ENCODE measurements at places on chromosomes 5 and 9.

DNA sequence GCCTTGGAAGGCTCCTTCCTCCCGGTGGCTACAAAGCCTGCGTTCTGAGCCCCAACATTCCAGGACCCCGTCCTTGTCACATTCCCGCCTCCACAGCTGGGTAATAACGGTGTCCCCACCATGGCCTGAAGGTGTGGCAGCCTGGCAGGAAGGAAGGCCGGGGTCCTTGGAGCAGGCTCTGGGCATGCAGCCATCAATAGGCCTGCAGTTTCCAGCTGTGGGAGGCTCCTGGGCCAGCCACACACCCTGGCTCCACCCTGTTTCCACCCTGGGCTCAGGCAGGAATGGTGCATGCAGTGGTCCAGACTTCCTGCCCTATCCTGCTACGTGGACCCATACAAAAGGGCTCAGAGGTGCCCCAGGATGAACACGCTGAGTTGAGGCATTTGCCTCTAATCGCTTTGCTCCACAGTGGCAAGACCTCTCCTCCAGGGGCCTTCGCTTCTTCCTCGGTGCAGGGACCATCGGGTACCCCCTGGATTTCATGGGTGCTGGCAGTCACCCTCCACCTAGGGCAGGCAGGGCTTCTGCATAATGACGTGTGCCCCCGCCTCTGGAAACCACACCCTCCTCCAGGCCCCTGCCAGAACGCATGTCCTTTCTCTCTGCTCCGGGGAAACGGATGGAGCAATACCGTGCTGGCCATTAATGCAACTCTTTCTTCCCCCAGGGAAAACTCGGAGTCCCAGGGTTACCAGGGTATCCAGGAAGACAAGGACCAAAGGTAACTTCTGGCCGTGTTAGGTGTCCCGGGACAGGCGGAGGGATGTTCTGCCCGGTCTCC is 95.1 kb upstream of the FCN2 start:
- DNase-seq, result no peak

- no peak for DNase-seq
Measured at GRCh38 chr5:8756498-8757084, 789.3 kb downstream of the SEMA5A start.

GRCh38 chr5:95380103-95380628 is 11.0 kb upstream of the FAM81B start:
- DNase-seq, result no peak

DNA sequence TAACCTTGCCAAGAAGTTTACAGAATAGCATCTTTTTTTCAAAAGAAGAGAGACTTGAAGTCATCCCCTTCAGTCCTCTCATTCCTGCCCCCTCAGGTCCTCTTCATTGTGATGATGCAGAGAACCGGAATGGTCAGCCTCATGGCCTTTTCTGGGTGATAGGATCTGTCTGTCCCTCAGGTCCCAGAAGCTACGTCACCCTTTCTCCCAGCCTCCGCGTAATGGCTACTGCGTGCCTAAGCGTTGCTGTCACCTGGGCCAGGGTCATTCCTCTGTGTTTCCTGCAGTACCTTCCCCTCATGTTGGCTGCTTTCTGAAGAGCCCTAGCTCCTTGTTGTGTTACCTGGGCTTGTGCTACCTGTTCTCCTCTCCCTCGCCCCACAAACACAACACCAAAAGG is 4.7 kb downstream of the PIK3R1 start:
- DNase-seq, result no peak

- no peak for DNase-seq
Measured at GRCh38 chr5:91307048-91307447, 76.1 kb downstream of the ARRDC3 start.

GRCh38 chr9:4642351-4642750 is 19.7 kb upstream of the PLPP6 start:
- DNase-seq, result no peak

DNA sequence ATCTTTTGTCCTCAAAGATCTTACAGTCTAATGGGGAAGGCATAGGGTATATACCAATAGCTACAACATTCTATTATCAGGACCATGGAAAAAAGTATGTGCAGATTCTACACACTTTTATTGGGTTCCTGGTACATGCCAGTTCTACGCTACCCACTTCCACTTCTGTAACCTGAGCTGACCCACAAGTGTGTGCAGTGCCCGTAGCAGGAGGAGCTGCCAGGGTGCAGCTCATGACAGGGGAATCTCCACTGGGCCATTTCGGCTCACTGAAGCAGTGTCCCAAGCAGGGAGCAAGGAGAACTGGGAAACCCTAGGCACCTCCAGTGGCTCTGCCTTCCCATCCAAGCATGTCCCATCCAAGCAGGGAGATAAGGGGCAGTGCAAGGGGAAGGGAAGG is 60.4 kb downstream of the FOXI1 start:
- no peak for DNase-seq

DNA sequence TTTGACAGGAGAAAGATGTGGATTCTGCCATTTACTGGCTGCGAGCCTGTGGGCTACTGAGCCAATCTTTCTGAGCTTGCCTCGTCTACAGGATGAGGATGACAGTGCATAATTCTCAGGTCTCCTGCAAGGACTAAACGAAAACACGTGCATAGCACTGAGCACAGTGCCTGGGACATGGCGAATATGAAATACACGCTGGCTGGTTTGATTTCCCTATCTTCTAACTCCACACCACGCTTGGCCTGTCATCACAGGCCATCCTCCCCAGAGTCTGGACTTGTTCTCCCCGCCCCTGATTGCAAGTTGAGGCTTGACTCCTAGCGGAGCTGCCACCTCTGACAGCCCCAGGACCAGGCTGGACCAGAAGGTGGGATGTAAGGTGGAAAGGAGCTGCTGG is 37.9 kb downstream of the ARPC5L start:
- DNase-seq, result no peak

DNA sequence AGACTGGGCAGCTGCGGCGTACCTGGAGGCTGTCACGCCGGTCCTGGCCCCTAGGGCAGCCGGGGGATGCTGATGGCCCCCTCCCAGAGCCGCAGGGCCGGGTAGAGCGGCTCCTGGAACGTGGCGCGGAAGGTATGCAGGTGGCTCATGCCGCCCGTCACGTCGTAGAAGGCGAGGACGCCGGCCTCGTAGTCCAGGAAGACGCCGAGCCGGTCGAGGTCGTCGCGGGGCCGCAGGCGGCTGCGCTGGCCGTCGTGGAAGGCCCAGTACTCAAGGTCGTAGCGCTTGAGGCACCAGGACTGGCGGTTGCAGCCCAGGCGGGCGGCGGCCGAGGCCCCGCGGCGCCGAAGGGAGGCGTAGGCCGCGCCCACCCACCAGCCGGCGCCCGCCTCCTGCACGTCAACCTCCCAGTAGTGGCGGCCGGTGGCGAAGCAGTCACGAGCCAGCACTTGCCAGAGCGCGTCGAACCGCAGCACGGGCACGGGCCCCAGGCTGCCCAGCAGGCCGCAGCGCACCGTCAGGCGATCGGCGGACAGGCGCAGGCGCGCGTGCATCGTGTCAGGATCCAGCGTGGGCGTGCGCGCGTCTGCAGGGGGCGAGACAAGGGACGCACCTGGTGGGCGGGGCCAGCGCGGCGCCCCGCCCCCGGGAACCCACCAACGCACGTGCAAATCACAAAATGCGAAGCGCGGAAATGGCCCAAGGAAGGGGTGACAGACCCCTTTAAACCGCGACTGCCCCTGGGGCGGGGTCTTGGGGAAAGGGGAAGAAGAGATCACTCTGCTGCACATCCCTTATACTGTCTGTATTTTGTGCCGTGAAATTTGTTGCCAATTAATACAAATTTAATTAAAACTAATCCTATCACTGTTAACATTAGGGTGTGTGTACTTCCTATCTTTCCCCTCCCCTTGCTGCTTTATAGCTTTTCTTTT is 31.2 kb downstream of the NANS start:
- peak; percentile 62 for DNase-seq

DNA sequence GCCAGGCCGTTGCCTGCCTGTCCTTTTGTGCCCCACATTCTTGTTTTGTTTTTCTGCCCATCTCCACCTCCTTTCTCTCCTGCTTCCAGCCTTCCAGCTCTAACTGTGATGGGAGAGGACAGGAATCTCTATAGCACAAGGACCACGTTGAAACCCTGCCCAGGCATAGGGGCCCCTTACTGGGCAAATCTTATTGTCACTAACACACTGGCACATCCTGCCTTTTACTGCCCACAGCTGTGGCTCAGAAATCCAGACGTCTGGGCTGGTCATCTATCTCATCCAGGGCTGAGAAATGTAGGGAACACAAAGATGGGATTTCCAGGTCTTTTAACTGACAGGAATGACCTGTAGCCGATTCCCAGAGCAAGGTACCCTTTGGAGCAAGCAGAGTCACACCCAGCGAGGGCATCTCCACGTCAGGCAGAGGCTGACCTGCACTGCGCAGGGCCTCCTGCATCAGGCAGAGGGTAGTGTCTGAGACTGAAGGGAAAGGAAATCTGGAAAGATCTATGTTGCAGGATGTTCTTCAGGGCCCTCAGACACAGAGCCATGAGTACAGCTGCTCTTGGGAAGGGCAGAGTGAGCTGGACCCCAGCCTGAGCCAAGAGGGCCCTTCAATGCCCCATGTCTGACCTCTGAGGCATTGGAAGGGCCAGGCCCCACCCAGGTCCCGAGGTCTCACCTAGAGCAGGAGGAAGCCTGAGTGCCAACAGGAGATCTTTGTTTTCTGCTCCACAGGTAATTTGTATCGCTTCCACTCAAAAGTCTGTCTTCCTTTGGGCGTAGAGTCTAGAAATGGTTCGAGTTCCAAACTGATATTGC is 278.8 kb downstream of the FSTL4 start:
- no peak for DNase-seq

DNA sequence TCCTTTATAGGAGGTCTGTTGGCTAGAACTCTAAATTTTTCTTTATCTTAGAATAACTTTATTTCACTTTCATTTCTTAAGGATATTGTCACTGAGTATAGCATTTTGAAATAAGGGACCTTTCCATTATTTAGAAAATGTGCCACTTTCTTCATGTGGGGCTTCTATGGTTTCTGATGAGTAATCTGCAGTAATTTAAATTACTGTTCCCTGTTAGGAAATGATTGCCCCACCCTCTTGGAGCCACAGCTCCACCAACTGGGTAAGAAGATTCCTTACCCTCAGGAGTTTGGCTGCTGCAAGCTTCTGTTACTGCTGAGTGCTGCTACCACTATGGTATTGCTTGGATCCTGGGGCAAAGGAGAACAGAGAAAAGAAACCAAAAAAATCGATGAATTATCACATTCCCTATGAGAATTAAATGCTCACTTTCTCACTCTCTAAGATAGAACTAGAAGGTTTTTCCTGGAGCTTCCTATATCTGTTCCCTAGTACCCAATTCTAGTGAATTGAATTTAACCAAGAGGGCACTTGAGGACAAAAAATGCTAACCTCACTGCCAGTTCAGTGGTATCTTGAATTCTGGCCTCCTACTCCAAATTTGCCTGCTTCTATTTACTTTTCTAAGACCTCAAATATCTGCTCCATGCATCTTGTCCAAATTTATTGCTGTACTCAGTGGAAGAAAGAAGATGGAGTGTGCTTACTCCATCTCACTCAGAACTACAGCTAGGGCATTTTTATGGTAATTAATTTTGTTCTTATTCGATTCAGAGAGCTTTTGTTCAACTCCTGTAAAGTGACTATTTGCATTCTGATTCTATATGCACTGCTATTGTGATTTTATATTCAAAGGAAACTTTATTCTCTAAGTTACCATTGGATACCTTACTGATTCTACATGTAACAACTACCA is 2111.3 kb downstream of the MAT2B start:
- no peak for DNase-seq

GRCh38 chr5:177972613-177973012 is 23.4 kb downstream of the PROP1 start:
- no peak for DNase-seq

DNA sequence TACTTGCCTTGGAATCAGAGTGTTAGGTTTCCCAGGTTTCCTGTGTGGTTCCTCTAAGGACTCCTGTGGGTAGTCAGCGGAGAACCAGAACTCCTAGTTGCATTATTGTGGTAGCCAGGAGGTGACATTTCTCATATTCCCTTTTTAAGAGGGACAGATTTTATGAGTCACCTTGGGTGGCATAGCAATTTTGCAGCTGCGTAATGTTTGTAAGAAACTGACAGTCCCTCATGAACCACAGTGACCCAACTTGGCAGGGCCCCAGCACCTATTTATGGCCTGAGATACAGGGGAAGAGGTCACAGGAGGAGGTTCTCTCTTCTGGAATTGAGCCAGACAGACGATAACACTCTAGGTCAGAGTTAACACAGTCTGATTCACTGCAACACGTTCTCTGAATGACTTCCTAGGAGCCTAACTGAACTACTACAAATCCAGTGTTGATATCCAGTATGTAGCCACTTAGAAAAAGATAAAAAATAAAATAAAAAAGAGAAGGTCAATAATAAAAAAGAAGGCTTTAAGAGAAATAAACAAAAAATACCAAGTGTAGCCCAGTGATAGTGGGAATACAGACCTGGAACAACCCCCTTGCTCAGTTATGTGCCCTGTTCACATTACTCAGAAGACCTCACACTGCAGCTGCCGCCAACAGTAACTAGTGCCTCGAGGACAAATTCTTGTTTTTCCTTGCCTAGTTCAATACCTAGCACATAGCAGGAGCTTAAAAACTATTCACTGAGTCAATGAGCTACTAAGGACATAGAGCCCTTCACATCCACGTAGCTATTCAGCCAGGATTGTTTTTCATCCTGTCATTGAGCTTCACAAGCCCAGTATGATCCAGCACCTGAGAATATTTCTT is 50.7 kb upstream of the VLDLR start:
- peak; percentile 45 for DNase-seq

GRCh38 chr9:137069508-137070091 is 757 bp downstream of the SAPCD2 start:
- no peak for DNase-seq

DNA sequence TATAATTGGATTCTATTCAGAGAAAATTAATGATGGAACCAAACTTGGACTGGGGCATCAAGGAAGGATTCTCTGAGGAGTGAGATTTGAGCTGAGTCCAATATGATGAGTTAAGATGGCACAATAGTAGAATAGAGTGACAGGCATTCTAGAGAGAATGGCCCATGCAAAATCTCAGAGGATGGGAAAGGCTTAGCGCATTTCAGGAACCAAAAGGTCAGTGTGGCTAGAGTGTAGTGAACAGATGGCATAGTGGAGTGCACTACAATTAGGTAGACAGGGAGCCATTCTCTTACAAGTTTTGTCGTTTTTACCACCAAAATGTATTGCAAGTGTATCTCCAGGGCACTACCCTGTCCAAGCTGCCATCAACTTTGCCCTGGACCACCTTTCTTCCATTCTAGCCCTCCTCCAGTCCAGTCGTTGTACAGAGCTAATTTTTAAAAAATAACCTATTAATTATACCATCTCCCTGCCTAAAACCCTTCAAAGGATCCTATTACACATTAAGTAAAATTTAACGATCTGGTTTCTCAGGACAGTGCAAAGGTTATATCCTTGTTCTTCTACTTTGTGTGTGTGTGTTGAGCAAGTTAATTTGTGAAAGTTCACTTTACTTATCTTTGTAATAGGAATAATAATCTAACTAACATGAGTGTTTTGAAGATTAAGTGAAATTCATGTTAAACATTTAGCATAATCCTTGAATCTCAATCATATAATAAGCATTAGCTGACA is 211.7 kb downstream of the COMMD10 start:
- no peak for DNase-seq

DNA sequence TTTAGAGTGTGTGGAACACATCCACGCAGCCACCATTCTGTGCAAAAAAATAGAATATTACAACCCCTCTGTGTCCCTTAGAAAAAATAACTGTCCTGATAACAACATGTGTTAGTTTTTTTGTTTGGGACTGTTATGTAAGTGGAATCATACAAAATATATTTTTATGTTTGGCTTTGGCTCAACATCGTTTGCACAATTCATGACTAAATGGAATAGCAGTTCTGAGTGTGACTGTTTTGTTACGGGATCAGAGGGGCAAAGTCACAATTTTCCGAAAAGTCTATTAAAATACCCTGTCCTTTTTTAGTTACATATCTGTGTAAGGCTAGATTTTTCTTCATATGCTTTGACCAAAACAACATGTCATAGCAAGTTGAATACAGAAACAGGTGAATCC is 12.8 kb downstream of the MTREX start:
- no peak for DNase-seq

Data from CD4-positive, alpha-beta T cell treated with Interleukin-1 beta for 1 hour (primary cell).